ENCODE measurements at places on chromosomes 5 and 9.

DNA sequence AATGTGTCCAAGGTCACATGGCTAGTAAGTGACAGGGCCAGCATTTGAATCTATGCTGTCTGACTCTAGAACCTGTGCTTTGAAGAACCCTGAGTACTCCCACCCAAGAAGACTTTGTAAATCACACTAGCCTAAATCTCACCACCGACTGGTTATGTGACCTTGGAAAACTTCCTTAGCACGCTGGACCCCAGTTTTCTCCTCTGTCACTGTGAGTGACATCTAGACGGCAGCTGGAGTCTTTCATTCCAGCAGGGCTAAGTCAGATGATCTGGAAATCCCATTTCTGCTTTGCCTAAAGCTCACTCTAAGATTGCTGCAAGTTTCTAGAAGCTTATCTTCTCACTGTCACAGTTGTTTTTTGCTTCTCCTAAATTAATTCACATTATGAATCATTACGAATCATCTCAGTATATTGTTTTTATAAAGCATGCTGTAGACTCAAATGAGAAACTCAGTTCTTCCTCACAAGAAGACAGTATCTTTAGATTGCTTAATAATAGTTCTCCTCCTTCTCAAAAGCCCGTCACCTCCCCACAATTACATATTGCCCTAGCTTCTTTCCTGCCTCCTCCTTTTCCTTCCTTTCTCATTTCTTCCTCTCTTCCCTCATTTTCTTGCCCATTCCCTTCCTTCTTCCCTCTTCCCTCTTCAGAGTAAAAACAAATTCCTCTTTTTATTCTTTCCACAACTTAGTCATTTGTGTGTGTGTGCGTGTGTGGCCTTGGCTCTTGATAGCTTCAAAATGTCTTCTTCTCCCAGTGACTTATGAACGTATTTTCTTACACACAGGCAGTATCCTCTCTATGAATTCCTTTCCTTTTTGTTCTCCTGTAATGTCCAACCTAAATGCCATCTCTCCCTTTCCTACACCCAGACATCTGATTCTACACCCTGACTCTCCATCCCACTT, 16.8 kb downstream of the ALDOB start:
- DNase-seq = no peak

DNA sequence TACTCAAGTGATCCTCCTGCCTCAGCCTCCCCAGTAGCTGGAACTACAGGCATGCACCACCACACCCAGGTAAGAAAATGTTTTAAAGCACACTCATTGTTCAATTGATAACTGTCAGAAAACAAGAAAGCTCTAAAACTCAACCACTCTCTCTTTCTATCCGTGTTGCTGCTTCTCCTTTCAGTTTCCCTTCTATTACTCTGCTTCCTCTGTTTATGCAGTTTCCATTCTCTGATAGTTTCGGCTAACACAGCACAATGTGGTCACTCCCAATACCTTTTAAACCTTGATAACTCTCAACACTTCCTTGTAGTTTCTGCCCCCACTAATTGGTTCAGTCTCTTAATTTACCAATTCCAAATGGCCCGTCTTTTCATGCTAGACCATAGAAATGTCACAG, 59.2 kb upstream of the NR4A3 start:
- no peak for DNase-seq

- no peak for DNase-seq
These were observed 211.0 kb downstream of the SEC61B start for GRCh38 chr9:99433095-99433494.

DNA sequence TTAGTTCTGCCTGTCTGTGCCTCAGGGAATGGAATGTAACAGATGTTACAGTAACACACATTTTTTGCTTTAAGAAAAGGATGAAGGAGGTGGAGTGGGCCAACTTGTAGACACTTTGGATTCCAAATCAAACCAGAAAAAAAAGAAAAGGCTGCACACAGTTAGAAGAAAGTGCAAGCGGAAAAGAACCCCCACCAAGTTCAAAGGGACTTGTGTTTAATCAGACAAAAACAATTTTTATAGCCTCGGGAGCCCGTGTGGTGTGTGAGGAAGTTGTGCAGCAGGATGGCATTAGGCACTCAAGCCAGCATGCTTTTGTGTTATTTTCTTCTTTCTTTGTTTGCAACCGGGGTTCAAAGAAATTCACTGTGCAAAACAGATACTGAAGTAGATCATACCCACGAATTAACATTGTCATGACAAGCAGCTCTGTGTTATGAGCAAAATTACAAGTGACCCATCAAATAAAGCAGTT, 189.5 kb downstream of the SEMA5A start:
- DNase-seq = no peak

DNA sequence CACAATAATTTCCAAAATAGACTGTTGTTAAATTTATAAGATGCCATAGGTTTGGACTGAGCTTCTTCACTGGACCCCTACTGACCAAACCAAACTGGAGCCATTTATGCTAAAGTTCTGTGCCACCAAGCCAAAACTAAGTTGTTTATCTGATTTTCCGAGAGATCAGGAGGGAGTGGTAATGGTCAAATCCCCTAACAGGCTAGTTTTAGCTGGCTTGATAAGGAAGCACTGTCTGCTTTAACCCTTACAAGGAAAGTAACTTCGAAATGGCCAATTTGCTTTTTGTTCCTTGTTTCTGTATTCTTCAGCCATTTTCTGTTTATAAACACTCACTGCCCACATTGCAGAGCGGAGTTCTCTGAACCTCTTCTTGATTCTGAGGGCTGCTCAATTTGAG, 246.8 kb upstream of the TUT7 start:
- no peak for DNase-seq

GRCh38 chr9:101114317-101114716, 85.8 kb downstream of the PLPPR1 start:
- DNase-seq = no peak

- DNase-seq = no peak
These were observed 98.4 kb downstream of the COX7C start for GRCh38 chr5:86716121-86716520.

DNA sequence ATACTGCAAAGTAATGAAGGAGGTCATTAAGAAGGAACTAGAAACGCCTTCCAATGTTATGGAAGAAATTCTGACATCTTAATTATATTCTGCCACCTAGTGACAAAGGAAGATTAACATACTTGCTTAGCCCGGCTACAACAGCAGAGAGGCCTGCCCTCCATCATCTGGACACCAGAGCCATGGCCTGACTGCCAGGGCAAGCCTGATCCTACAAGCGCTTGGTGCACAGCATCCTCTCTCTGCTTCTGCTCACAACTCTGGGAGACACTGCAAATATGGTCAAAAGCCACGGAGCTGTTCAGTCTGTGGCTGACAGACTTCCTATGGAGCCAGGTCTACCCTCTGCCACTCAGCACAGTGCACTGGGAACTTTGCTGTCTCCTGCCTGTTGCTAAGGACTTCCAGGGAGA, 87.3 kb upstream of the SLC44A1 start:
- no peak for DNase-seq

GRCh38 chr9:12813960-12814876, 39.4 kb downstream of the LURAP1L start:
- DNase-seq = no peak
